ENCODE measurements at places on chromosomes 1 and 21. TPM values are rescaled to one million over a fixed set of nuclear protein-coding genes. Genes with fewer than 3 reads are reported as not detected.

LRRC3 gene
- polyA plus RNA-seq = not detected

MIS18A gene
- 6.3 TPM for polyA plus RNA-seq

GRCh38 chr1:101820071-101820470 lies 176.7 kb downstream of the OLFM3 start:
- no peak overlapping the region for H3K4me3 ChIP-seq
- H3K27me3 ChIP-seq = peaks cover 2% of the 10 kb centered on the region
- H3K27ac ChIP-seq = no peak overlapping the region
- H3K36me3 ChIP-seq = no peaks in the 10 kb centered on the region
- no peak for DNase-seq

FHAD1 gene
- polyA plus RNA-seq = 0.28 TPM

EPHA2 gene
- polyA plus RNA-seq = not detected

DNA sequence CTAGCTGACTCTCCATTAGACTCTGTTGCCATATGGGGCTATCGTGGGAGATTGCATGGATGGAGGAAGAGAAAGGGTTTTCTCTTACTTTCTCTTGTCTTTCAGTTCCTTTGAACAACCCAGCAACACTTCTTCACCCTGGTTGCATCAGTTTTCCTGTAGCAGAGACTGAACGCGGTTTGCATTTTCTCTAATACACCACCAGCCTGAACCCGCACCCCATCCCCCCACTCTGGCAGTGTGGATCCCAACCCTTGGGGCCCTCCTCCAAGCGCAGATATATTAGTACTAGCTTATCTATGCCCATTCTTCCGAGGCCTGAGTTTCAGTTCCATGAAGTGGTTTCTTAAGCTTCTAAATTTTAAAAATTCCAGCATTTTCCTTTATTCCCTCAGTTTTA lies 12.6 kb downstream of the DR1 start:
- no peak for DNase-seq
- H3K27me3 ChIP-seq = no peaks in the 10 kb centered on the region
- peaks cover 27% of the 10 kb centered on the region for H3K36me3 ChIP-seq
- peaks cover 57% of the 10 kb centered on the region for H3K4me1 ChIP-seq
- no peak overlapping the region for H3K27ac ChIP-seq
- H3K4me3 ChIP-seq = no peak overlapping the region

THAP3 gene
- polyA plus RNA-seq = 19.4 TPM

GBP2 gene
- 106 TPM for polyA plus RNA-seq

DNA sequence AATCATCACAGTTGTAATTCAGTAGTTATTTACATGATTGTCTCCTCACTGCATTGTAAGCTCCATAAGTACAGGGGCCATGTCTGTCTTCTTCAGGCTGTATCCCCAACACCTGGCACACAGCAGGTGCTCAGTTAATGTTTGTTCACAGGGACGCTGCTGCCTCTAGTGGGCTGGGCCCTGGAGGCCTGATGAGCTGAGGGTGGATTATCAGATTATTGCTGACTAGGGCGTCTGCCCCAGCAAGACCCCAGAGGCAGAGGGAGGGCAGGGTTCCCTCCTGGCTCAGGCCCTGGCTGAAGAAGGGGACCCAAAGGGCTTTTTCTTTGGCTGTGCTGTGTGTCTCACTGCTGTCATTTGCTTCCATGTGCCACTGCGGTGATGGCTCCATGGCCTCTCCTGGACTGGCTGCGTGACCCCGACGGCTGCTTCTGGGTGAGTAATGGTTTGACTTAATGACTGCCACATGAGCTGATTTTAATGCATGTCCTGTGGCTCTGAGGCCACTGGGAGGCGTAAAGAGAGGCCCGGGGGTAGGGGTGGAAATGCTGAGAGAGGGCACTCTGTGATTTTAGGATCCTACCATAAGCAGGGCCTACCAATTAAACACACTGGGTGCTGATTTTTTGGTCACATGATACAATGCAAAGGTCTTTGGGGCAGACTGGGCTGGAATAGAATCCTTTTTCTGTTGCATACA lies 20.8 kb upstream of the EPB41 start:
- H3K27me3 ChIP-seq = no peaks in the 10 kb centered on the region
- no peaks in the 10 kb centered on the region for H3K36me3 ChIP-seq
- no peak for DNase-seq
- peaks cover 38% of the 10 kb centered on the region for H3K4me1 ChIP-seq
- H3K4me3 ChIP-seq = no peak overlapping the region

GRCh38 chr1:218642033-218642948 lies 297.2 kb downstream of the TGFB2 start:
- no peak overlapping the region for H3K4me3 ChIP-seq
- H3K4me1 ChIP-seq = no peaks in the 10 kb centered on the region
- no peak for DNase-seq
- H3K36me3 ChIP-seq = no peaks in the 10 kb centered on the region
- no peaks in the 10 kb centered on the region for H3K27me3 ChIP-seq
- H3K27ac ChIP-seq = no peak overlapping the region

DNA sequence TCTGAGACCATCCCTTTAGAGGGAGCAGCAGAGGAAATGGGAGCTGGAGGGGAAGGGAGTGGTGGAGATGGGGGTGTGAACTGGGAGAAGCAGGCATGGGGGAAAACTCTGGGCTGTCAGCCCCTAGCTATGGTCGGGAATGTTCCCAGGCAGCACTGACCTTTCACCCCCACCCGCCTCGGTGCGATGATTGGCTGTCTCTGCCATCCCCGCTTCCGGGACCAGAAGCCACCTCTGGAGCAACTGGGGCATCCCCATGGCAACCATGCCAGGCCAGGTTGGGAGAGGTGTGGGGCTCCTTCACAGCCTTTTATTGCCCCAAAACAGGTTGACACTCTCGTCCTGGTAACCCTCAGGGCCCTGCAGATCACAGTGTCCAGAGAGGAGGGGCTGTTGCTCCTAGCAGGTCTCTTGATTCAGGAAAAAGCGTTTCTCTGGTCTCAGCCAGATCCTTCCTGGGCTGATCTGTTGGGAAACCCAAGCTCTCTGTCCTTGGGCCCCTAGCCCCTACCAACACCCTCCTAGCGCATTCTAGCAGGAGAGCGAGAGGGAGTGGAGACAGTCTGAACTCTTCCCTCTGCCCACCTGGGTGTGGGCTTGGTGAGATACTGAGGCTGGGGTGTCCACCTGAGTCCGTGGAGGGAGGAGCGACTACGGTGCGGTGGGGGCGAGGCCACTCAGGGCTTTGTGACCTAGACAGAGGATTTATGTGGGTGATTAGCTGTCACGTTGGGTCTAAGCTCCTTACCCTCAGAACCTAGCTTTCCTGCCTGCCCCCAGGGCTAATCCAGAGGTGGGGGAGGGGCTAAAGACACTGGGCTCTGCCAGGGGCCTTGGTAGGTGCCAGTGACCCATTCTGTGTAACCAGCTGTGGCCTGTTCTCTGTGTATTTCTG lies 12.2 kb upstream of the SLC6A9 start:
- H3K4me3 ChIP-seq = no peak overlapping the region
- H3K36me3 ChIP-seq = no peaks in the 10 kb centered on the region
- no peaks in the 10 kb centered on the region for H3K4me1 ChIP-seq

DNA sequence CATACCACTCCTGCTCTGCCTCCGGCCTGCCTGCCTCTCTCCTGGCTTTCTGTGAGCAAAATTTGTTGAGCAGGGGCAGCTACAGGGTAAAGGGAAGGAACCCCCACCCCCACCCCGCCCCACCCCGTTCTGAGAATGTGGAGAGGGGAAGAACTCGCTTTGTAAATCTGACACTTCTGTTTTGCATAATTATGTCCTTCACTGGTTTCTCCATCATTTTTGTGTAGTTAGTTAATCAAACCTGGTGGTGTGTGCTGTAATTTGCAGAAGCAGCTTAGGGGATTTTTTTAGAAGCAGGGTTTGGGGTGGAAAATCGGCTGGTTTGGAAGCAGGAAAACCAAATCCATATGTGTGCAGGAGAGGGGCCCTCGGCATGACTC lies 58.1 kb upstream of the TMEM51 start:
- peaks cover 12% of the 10 kb centered on the region for H3K27me3 ChIP-seq
- no peak for DNase-seq
- H3K27ac ChIP-seq = peak overlapping the region; percentile 9
- peaks cover 21% of the 10 kb centered on the region for H3K4me1 ChIP-seq
- no peak overlapping the region for H3K4me3 ChIP-seq

- H3K4me1 ChIP-seq = no peaks in the 10 kb centered on the region
- H3K27ac ChIP-seq = no peak overlapping the region
- no peak overlapping the region for H3K4me3 ChIP-seq
- no peaks in the 10 kb centered on the region for H3K36me3 ChIP-seq
- H3K27me3 ChIP-seq = peaks cover 2% of the 10 kb centered on the region
- no peak for DNase-seq
These were observed 69.5 kb downstream of the GRIK3 start for GRCh38 chr1:36964830-36965229.

Measured in immature natural killer cell (primary cell).